Endodermal cell (in vitro differentiated cells): ENCODE measurements at places on chromosomes 16 and 17. TPM values are rescaled to one million over a fixed set of nuclear protein-coding genes. Genes with fewer than 3 reads are reported as not detected.

The CD300LG gene
- total RNA-seq, result not detected in 2 replicates

The NOG gene
- 6.3 and 6.7 TPM in 2 replicates for total RNA-seq

The TBC1D3B gene
- 14.5 and 18.4 TPM in 2 replicates for total RNA-seq

The AGRP gene
- not detected in 2 replicates for total RNA-seq

The UNC45B gene
- not detected in 2 replicates for total RNA-seq

The ZNF594 gene
- total RNA-seq, result 12.9 and 15.5 TPM in 2 replicates

The PYY gene
- 0.99 to 1.7 TPM (median 1.3 TPM) in 3 replicates for total RNA-seq

The KCNAB3 gene
- 3.1 and 4.0 TPM in 2 replicates for total RNA-seq

The RAP1GAP2 gene
- 18.0 to 38.7 TPM (median 30.8 TPM) in 3 replicates for total RNA-seq

The CCL13 gene
- total RNA-seq, result not detected in 3 replicates

The TP53TG3D gene
- not detected in 3 replicates for total RNA-seq

The CRHR1 gene
- 0.81 TPM in 1 of 2 replicates, not detected in the other for total RNA-seq

The C16orf86 gene
- 2.9 to 5.3 TPM (median 4.7 TPM) in 3 replicates for total RNA-seq

The C16orf92 gene
- not detected in 2 replicates for total RNA-seq

The PTX4 gene
- not detected in 2 replicates for total RNA-seq

The ZG16B gene
- not detected in 3 replicates for total RNA-seq

The CCL4 gene
- total RNA-seq, result not detected in 3 replicates

The CSH1 gene
- total RNA-seq, result not detected in 3 replicates

The MFAP4 gene
- total RNA-seq, result 29.1 and 36.8 TPM in 2 replicates

The TBC1D3C gene
- total RNA-seq, result 0.22 TPM in 1 of 2 replicates, not detected in the other

The CHTF8 gene
- 60.7 to 108 TPM (median 105 TPM) in 3 replicates for total RNA-seq

The SP6 gene
- 1.7 to 3.1 TPM (median 2.5 TPM) in 3 replicates for total RNA-seq

The IGF2BP1 gene
- total RNA-seq, result 355 and 360 TPM in 2 replicates
